ENCODE measurements at places on chromosomes 1 and 21. TPM values are rescaled to one million over a fixed set of nuclear protein-coding genes. Genes with fewer than 3 reads are reported as not detected.

- no peak for DNase-seq
These were observed 25.9 kb downstream of the GNPAT start for GRCh38 chr1:231266811-231267322.

- peak; percentile 41 for DNase-seq
These were observed 19.4 kb upstream of the KIF21B start for GRCh38 chr1:201042779-201043461.

DNA sequence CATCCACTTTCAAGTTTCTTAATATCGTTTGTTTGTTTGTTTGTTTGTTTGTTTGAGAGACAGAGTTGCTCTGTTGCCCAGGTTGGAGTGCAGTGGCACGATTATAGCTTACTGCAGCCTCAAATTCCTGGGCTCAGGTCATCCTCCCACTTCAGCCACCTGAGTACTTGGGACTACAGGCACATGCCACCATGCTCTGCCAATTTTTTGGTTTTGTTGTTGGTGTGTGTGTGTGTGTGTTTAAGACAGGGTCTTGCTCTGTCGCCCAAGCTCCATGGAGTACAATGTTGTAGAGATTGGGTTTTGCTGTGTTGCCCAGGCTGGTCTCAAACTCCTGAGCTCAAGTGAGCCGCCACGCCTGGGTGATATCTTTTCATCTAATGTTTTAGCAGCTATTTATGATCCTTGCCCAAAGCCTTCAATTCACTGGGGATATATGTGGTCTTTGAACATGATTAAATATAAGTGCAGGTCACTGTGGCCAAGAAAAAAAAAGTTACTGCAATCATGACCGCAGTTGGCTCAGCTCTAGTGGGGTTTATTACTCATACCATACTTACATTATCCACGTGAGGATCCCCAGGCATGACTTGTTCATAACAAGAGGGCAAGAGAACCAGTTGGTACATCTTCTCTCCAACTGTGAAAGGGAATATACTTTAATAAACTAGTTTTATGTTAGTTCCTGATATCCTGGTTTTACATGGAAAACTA lies 8.0 kb downstream of the RRP1B start:
- DNase-seq: peak; percentile 68

GRCh38 chr1:167532964-167533824 lies 14.9 kb upstream of the CD247 start:
- no peak for DNase-seq

DNA sequence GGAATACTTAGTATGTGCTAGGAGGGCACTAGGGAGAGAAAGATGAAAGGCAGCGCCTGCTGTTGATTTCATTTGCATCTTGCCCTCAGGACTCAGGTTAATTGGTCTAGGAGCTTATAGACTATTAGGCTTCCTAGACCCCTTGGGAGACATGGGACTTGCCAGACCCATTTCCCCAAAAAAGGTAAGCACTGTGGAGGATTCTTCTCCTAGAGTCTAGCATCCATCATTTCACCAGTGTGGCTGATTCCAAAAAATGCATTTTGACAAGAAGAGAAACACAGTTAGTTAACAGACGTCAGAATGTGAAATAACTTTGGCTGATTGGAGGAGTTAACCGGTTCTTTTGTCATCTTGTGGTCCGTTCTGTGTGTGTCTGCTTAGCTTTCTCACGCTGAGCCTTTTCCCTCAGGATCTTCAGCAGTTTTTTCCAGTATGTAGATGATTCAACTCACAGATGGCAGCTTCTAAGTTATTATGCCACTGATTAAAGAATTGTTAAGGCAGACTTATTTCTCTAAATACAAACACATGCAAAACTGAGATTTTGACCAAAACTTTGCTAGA lies 108.8 kb downstream of the KIF26B start:
- DNase-seq: no peak

GRCh38 chr21:37463083-37463801 lies 96.7 kb downstream of the DYRK1A start:
- DNase-seq: peak; percentile 66

- no peak for DNase-seq
These were observed 337.9 kb downstream of the TBX15 start for GRCh38 chr1:118650107-118650807.

DNA sequence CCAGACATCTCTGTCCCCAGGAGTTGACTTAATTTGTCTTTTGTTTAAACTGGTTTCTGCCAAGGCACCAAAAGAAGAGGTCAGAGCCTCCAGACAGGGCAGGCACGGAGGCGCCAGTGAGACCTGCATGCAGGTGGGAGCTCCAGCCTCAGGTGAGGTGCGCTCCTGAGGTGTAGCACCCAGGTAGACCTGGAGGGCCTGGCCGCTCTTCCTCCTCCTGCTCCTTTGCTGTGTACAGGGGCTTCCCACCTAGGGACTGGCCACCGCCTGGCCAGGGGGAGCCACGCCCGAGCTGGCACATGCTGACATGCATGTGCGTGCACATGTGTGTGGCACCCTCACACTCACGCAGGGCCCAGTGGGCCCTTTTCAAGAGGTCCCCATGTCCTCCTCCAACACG lies 158.7 kb downstream of the PEX14 start:
- DNase-seq: no peak

The SLC35E2B gene
- polyA plus RNA-seq: 8.5 TPM

The MIXL1 gene
- polyA plus RNA-seq: not detected

The WASF2 gene
- 58.1 TPM for polyA plus RNA-seq

The CLEC20A gene
- polyA plus RNA-seq: not detected

The TSPEAR gene
- not detected for polyA plus RNA-seq

The LAD1 gene
- polyA plus RNA-seq: 71.7 TPM

Data from mammary epithelial cell (primary cell).